NCI-H2227 treated with DMSO at 0.1 percent for 48 hours (cell line): ENCODE measurements at places on chromosomes 5 and 9.

DNA sequence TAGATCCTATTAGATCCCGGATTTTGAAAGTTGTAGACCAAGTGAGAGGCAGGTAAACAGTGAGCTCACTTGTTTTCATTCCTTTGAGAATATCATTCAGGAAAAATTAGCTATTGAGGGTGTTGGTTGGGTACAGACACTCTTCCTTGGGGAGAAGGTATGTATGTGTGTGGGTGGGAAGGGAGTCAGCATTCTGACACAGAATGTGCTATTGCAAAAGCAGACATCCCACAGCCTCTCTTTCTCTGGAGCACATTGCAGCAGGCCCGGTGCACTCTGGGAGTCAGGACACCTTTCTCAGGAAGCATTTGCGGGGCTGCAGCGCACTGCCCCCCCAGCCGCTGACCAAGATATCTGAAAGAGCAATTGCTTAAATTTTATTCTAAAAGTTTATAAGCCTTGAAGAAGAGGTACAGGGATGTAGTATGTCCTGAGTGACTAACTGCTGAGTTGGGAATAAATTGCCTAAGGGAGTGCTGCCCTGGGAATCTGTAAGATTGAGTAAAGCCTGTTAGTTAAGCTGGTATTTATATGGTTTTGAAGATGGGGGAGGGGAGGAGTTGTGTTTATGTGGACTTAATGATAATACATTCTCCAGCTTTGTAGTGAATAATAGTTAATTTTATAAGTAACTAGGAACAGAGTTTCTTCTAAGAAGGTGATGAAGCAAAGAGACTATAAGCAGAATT, 5.2 kb downstream of the TNFAIP8 start:
- DNase-seq, result no peak

DNA sequence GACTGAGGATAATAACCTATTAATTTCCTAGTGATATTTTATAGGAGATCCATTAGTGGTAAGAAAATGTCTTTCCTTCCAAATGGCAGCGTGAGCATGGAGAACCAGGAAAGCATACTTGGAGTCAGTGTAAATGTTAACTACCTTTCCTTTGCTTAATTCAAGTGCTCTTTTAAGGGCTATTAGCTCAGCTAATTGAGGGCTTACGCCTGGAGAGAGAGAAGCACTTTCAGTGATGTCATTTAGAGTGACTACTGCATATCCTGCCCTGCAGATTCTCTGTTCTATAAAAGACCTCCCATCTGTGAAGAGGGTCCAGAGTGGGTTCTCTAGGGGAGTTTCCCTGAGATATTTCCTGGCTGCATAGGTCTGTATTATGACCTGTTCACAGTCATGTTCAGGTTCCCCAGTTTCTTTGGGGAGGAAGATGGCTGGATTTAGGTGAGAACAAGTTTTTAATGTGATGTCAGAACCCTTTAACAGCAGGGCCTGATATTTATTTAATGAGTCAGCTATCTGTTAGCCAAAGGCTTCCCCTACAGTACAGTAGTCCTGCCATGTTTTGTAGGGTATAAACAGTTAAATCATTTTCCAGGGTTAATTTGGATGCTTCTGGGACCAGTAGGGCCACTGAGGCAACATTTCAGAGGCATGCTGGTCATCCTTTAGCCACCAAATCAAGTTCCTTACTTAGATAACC, 89.6 kb downstream of the TRIM36 start:
- DNase-seq, result no peak

GRCh38 chr5:38371596-38371995, 113.2 kb downstream of the EGFLAM start:
- DNase-seq, result no peak

GRCh38 chr5:2330325-2331130, 420.9 kb downstream of the IRX2 start:
- no peak for DNase-seq

DNA sequence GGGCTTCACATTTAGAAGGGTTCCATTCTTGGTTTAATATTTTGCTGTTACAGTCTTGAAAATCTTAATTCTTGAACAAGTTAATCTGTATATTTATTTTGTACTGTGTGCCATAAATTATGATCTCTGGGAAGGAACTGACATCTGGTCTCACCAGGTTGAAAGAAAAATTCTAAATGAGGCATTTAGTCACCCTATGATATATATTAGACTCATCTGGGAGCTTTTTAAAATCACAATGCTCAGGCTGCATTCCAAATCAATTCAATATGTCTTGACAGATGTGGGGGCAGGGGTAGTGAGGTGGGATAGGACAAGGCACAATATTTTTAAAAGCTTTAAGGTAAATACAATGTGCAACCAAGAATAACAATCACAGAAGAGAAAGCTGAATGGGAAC, 569.2 kb downstream of the PRR16 start:
- no peak for DNase-seq

DNA sequence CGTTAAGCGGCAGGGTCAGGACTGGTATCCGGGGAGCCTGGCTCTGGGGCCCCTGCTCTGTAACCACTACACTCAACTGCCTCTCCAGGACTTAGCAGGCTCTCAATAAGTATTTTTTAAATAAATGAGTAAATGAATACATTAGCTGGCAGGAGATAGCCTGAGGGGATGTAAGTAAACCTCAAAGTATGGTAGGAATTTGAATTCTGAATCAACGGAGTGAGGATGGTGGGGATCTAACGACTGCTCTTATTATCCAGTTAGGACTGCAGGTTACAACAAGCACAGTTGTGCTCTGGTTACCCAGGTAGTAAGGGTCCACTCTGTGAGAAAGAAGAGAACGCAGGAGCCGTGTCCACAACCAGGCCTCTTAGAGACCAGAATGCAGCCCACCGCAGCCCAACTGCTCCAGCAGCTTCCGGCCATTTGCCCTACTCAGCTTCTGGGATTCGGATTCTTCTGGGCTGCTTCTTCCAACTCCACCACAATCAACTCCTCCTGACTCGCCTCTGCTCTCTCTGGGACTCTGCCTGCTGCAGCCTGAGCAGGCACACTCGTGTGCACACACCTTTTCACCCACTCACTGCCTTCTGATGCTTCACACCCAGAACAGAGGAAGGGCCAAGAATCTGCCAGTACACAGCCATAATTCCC, 52.6 kb downstream of the MED27 start:
- no peak for DNase-seq

DNA sequence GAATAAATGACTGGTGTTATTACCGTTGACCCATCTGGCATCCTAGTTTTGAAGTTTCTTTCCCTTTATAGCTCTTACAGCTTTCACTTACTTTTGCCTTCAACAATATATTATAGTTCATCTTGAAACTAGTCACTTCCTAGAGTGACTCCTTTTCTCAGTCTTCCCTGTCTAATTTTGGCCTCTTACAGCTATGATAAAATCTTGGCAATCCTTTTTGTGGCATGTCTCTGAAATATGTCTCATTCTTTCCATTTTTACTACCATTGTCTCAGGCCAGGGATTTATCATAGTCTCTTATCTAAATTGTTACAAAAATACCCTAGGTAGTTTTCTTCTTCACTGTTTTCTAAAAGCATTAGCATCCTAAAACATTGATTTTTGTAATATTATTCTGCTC, 621.3 kb upstream of the ZNF608 start:
- DNase-seq, result no peak

- no peak for DNase-seq
Measured at GRCh38 chr9:132648283-132648682, 21.5 kb downstream of the DDX31 start.

- no peak for DNase-seq
Measured at GRCh38 chr5:1460054-1460682, 14.9 kb upstream of the SLC6A3 start.

GRCh38 chr5:178286226-178287090, 53.9 kb upstream of the PHYKPL start:
- DNase-seq, result no peak

DNA sequence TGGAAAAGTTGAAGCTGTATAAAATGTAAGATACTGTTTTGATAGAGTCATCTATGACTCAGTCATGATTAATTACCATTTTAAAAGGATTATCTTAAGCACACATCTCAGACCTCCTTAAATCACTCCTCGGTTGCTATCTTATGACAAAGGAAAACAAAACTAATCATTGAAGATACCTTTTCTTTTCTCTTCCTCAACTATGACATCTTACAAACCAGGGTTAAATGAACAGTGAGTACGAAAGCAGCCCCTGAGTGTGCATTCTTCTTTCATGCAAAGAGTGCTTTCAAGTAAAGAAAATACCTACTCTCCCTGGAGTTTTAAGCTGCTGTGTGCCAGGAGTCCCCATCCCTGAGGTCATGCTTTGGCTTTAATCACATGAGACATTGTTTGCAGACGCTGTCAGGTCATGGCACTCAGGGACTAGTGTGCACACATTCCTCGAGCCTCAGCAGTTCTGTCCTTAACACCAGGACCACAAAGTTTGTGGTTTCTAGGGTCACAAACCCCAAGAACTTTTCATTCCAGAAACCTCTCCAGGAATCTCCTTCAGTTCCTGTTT, 86.7 kb upstream of the ICE1 start:
- DNase-seq, result no peak

- no peak for DNase-seq
Measured at GRCh38 chr9:95338243-95338642, 20.7 kb upstream of the FANCC start.

DNA sequence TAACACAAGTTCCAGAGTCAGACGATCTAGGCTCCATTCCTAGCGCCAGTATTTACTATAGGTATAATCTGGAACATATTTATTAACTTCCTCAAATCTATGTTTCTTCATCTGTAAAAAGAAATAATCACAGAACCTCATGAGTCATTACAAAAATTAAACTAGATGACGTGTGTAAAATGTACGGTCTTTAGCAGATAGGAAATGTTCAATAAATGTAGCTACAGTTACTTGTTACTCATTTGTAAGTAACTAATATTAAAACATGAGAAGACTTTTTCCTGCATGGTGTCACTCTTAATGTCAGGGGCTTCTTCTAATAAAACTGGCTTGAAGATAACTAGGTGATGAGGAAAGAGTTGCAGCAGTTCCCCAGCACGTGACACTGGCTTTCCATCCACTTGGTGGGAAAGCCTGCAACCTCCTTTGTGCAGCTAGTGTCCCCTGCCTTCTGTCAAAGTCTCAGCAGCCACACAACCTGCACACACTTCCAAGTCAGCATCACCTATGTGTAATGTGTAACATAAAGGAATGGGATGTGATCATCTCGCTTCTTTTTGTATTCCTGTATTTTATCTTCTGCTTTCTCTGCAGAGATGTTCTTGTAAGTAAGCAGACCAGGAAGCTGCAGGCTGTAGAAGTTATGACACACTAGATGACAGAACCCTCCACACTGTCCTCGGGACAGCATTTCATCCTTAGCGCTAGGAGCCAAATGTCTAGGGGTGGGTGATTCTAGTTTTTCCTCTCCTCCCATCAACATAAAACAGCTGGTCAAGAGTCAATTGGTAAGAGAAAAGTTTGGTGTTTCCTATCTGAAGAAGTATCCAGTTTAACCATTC, 1.8 kb upstream of the JAKMIP2 start:
- DNase-seq, result no peak

GRCh38 chr9:89714321-89714720, 109.5 kb downstream of the GADD45G start:
- DNase-seq, result no peak

- DNase-seq, result no peak
Measured at GRCh38 chr9:113619491-113620376, 156.2 kb downstream of the RGS3 start.

DNA sequence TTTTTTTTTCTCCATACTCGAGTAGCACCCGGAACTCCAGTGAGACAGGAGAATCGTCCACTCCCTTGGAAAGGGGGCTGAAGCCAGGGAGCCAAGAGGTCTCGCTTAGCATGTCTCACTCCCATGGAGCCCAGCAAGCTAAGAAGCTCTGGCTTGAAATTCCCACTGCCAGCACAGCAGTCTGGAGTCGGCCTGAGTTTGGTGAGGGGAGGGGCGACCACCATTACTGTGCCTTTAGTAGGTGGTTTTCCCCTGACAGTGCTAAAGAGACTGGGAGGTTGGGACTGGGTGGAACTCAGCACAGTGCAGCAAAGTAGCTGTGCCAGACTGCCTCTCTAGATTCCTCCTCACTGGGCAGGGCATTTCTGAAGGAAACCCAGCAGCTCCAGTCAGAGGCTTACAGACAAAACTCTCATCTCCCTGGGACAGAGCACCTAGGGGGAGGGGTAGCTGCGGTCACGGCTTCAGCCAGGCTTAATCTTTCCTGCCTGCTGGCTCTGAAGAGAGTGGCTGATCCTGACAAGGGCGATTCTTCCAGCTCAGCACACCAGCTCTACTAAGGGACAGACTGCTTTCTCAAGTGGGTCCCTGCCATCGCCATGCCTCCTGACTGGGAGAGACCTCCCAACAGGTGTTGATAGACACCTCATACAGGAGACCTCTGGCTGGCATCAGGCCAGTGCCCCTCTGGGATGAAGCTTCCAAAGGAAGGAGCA, 414.5 kb upstream of the ZNF608 start:
- DNase-seq, result no peak

DNA sequence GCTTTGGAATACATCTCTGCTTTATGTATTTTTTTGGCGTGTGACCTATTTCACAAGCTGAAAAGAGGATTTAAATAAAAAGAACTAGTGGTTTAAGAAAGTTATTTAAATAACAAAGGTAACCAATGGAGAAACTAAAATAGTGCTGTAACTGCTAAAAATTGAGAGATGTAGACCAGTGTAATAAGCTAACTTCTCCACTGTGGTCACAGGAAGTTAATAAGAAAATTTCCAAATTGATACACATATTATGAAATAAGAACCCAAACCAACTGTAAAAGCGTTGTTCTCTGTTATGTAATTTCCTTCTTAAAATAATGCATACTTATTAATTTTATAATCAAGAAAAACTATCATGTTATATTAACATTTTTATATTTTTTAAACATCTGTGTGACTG, 29.1 kb upstream of the ZFAND5 start:
- no peak for DNase-seq

- DNase-seq, result no peak
Measured at GRCh38 chr9:18233311-18233710, 240.6 kb upstream of the ADAMTSL1 start.

- no peak for DNase-seq
Measured at GRCh38 chr9:114314881-114315722, 7.8 kb upstream of the ORM1 start.

DNA sequence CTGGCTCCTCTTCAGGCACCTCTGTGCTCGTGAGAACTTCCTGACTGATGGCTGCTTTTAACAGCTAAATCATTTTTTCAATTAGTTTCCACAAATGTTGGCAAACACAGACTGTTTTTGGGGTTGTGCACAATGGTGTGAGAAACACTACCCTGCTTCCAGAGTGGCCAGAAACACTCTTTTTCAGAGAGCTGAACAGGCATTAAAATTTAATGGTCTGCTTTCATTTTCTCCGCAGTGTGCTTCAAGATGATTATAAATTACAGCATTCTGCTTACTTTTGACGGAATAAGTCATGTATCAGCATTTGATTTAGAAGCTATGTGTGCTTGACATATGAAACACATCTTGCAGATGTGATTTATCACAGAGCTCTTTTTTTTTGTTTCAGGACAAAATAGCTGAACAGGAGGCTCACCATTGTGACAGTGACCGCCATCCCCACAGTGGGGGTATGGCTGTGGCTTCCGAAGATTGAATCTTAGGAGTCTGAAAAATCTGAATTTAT, 454.5 kb upstream of the ZNF608 start:
- DNase-seq, result peak; percentile 65

- no peak for DNase-seq
Measured at GRCh38 chr5:54438620-54439389, 16.7 kb upstream of the HSPB3 start.
